ENCODE measurements at places on chromosomes 6 and 20.

DNA sequence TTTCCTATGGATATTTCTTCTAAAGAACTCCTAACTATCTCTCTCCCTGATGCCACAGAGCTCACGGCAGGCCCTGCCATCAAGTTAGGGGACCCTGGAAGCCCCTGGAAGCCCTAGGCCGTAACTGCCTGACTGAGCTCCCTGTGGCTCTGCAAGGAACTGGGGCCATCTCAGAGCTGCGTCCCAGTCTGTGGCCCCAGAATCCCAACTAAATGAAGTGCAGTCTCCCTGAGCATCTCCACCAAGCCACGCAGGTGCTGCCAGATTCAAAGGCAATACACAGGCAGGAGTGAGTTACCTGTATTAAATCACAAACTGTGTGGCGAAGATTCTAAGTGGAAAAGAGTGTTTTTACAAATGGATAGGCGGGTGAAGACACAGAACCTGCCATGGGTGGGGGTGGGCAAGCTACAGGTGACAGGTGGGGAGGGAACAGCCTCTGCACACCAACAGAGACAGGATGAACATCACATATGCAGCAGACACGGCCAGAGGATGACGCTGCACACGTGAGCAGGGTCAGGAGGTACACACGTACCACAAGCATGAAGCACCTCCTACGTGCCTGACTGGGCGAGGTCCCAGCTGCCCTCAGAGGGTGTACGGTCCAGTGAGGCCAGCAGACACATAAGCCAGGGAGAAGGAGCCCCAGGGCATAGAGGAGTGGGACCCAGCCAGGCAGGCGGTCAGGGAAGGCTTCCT, 358.5 kb downstream of the ZFAND3 start:
- DNase-seq, result no peak

- no peak for DNase-seq
Observed at GRCh38 chr6:70510600-70510999, 56.1 kb upstream of the SDHAF4 start.

DNA sequence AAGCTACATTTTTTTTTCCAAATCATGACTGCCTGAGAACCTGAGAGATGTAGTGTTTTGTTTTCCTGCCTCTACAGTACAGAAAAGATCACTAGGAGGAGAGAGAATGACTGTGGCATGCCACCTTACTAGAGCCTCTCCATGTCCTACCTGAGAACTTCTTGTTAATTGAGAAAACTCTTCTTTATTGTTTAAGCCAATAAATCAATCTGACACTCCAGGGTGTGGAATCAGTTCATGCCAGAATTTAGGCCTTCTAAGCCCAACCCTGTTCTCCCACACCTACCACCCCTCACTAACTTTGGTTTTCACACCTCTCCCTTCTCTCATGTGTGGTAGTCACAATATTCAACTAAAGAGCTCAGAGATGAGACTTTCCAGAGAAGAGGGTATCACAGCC, 24.9 kb upstream of the BTN3A2 start:
- DNase-seq, result no peak

DNA sequence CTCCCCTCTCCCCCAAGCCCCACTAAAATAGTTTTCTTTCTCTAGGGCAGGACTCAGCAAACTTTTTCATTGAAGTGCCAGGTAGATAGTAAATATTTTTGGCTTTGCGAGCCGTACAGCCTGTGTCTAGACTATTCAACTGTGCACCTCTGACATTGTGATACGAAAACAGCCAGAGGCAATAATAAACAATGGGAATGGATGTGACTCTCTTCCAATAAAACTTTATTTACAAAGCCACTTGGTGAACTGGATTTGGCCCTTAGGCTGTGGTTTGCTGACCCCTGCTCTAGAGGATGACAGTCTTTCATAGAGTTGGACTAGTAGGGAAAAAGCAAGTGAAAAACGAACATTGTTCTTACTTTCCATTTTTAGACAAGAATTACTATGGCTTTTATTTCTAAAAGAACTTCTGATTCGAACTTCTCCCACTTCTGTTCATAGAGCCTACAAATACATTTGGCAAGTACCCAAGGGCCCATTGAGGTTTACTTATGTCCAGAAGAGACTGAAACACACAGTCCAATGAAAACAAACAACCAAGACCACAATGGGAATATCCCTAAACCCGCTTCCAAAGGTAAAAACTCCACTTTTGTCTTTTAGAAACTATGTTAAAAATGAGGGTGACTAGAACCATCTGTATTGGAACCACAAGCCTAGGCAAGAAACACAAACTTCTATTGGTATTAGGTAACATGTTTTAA, 46.4 kb upstream of the CDKAL1 start:
- DNase-seq, result no peak

DNA sequence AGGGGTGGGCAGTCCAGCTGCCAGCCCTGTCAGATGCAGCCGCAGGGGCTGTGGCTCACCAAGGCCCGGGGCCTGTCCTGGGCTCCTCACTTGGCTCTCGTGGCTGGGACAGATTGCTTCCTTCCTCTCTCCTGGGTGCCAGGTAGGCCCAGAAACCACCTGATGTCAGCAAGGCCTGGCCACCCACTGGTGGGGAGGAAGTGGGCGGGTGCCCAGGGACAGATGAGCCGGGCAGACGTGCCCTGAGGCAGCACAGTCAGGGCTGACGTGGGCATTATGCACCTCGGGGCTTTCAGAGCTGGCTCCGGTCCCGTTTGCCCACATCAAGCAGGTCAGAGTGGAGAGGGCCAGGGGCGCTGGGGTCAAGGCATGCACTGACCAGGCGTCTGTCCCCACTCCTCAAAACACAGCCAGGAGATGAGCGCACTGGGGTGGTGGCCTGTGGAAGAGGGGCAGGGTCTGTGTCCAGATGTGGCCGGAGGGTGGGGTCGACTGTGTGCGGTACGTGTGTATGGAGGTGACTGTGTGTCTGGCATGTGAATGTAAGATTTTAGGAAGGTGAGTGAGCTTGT, 133.2 kb upstream of the PTPN1 start:
- DNase-seq, result no peak

DNA sequence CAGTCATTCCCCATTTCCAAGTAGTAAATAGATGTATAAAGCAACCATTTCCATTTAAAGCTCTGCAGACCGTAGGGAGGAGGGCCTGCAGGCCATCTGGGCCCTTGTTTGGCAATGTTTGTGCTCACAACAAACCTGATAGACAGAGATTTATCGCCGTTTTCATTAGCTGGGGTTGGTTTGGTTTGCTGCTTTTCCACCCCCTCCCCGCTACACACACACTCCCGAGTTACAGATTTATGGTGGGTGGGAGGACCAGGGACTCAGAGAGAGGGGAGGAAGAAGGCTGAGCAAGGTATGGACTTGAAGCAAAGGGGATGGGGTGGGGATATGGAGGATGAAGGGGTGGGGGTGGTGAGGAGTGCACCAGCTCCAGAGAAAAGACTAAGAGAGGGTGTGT, 36.6 kb upstream of the FOXP4 start:
- DNase-seq, result no peak

GRCh38 chr6:22613695-22614094, 44.3 kb downstream of the HDGFL1 start:
- DNase-seq, result no peak

- no peak for DNase-seq
Observed at GRCh38 chr20:36585410-36586125, 12.2 kb downstream of the TGIF2 start.

DNA sequence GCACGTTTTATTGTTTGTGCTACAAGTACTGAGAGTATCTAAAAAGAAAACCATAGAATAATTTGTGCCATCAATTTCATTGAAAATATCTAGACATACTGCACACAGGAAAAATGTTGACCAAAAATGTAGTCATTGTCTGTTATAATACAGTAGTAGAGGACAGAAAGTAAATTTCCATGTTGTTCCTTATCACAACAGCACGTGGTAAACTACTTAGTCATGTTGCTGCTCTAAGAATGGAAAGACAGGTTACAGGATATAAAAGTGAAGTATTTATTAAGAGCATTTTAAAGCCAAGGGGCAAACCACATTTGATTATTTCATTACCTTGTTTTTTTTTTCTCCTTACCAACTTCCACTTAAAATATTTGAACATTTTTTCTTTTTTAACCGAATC, 89.0 kb upstream of the CEP85L start:
- DNase-seq, result no peak

DNA sequence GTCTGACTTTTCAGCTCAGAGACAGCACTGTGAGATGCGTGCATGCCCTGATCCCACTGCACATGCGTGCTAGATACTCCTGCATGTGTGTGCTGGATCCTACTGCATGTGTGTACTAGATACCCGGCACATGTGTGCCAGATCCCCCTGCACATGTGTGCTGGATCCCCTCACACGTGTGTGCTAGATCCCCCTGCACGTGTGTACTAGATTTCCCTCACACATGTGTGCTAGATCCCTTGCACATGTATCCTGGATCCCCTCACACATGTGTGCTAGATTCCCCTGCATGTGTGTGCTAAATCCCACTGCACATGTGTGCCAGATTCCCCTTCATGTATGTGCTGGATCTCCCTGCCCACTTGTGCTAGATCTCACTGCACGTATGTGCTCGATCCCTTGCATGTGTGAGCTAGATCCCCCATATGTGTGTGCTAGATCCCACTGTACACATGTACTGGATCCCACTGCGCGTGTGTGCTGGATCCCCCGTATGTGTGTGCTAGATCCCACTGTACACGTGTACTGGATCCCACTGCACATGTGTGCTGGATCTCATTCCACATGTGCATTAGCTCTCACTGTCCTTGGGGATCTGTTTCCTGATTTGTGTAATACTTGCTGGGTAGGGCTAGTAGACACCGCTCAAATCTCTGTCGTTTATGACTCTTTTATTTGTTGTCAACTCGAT, 214.6 kb downstream of the SMOC2 start:
- no peak for DNase-seq

- DNase-seq, result no peak
Observed at GRCh38 chr6:106451439-106451838, 90.9 kb downstream of the CRYBG1 start.

GRCh38 chr6:105880030-105880492, 206.1 kb upstream of the PRDM1 start:
- DNase-seq, result no peak

DNA sequence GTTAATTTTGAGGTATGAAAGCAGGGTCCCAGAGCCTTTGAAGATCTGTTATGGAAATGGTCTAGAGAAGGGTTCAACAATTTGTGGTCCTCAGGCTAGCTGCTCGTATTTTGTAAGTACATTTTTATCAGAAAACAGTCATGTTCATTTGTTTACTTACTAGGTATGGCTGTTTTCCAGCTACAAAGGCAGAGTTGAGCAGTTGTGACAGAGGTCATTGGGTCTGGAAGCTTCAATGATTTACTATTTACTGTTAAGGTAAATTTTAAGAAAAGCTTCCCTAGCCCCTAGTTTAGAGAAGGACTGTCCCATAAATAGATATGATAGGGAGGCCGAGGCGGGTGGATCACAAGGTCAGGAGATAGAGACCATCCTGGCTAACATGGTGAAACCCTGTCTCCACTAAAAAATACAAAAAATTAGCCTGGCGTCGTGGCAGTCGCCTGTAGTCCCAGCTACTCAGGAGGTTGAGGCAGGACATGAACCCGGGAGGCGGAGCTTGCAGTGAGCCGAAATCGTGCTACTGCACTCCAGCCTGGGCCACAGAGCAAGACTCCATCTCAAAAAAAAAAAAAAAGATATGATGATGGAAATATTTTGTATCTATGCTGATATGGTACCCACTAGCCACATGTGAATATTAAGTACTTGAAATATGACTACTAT, 538.4 kb upstream of the CITED2 start:
- DNase-seq, result no peak

Data from NCI-H1930 (cell line).